ENCODE measurements at places on chromosomes 16 and 17.

- DNase-seq: no peak
Measured at GRCh38 chr16:852451-853185, 52.1 kb upstream of the GNG13 start.

- no peak for DNase-seq
Measured at GRCh38 chr17:76404256-76404655, 19.8 kb downstream of the SPHK1 start.

DNA sequence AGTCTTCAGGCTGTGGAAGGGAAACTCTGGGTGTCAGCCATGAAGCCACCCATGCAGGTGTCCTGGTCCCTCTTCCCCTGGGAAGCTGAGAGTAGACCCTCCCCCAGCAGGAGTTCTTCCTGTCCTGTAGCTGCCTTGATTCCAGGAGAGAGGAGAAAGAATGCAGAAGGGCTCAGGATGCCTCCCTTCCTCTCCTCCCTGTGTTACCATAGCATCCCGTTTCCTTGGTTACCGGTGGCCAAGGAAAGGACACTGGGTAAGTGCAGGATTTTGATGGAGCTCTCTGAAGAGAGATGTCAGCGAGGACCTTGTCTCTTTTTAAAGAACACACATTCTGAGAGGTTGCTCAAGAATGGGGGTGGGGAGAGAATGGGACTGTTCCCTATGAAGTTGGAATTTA, 304.1 kb upstream of the N4BP1 start:
- DNase-seq: no peak

DNA sequence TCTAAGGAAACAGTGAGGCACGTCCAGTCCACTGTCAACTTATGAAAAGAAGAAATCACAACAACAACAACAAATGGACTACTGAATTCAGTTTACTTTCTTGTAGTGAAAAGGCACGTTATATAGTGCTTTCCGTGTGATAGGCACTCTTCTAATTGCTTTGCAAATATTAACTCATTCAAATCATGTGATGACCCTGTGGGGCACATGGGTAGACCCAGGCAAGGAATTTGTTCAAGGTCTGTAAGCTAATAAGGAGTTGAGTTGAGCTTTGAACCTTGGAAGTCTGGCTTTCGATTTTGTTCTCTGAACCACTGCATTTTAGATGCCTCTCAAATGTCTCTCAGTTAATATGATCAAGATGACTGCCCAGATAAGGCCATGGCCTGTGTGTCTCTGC, 295.1 kb upstream of the RBFOX1 start:
- no peak for DNase-seq

GRCh38 chr16:53849994-53850393, 146.0 kb downstream of the FTO start:
- DNase-seq: no peak
